ENCODE measurements at places on chromosomes 7 and 10. TPM values are rescaled to one million over a fixed set of nuclear protein-coding genes. Genes with fewer than 3 reads are reported as not detected.

- DNase-seq, result no peak
These were observed 401.9 kb downstream of the PARD3 start for GRCh38 chr10:34413214-34413613.

DNA sequence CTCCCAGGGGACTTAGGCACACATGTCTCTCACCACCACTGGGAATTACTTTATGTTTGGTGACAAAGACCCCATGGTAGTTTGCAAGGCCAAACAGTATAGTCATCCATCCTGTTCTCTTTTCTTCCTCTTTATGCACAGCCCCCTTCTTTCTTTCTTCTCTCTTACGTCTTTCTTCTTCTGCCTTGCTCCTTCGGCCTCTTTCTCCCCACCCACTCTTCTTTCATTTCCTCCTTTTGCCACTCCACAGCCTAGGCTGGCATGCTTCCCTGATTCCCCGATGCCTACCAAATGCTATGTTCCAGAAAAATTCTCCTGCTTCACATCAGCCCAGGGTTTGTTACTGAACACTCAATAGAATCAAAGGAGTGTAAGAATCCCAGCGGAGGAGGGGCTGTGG, 62.4 kb upstream of the MKLN1 start:
- no peak for DNase-seq

EPC1 gene
- 72.7 TPM for total RNA-seq

KIF11 gene
- total RNA-seq, result 2.2 TPM

GRCh38 chr10:30840395-30841050, 191.1 kb downstream of the ZNF438 start:
- DNase-seq, result no peak

RAPGEF5 gene
- 10.1 TPM for total RNA-seq

SPDYE6 gene
- not detected for total RNA-seq

UFSP1 gene
- 3.4 TPM for total RNA-seq

- no peak for DNase-seq
These were observed 84.3 kb upstream of the CACNA2D1 start for GRCh38 chr7:82527851-82528250.

TMEM176A gene
- total RNA-seq, result not detected

INTS1 gene
- total RNA-seq, result 97.6 TPM

PHKG1 gene
- total RNA-seq, result 2.0 TPM

TAS2R3 gene
- 2.8 TPM for total RNA-seq

FOXI2 gene
- total RNA-seq, result not detected

CYP3A7 gene
- total RNA-seq, result not detected

PNLIPRP3 gene
- total RNA-seq, result not detected

PAPOLB gene
- 0.07 TPM for total RNA-seq

RADIL gene
- not detected for total RNA-seq

GRCh38 chr7:40784176-40784575, 649.4 kb downstream of the SUGCT start:
- DNase-seq, result no peak

- no peak for DNase-seq
These were observed 97.8 kb downstream of the AUTS2 start for GRCh38 chr7:69696054-69696591.

DNA sequence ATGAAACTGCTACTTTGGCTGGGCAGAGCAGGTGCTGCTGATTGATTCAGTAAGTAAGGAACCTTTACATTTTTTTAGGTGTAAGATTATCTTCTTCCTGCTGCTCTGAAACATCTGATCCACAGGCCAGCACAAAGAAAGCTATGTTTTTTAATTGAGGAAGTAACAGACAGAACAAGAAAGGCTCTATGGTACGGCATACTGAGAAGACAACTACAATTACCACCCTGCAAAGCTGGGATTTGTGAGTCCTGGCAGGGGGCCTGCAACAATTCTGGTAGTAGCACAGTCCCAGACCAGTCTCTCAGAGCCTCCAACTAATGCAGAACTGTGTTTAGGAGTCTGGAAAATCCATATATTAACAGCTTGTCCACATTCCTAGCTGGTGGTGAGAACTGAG, 103.0 kb upstream of the LRRTM3 start:
- DNase-seq, result no peak

DNA sequence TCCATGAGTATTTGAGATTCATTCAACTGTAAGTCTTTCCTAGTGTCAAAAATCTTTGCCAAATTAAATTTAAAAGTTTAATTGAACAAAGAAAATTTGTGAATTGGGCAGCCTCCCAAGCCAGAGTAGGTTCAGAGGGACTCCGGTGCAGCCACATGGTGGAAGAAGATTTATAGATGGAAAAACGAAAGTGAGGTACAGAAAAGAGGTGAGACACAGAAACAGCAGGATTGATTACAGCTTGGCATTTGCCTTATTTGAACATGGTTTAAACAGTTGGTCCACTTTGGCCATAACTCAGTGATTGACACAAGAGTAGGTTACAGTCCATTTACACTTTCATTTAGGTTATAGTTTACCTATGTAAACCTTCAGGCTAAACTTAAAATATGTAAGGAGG, 465.8 kb downstream of the ARL4A start:
- DNase-seq, result no peak

DNA sequence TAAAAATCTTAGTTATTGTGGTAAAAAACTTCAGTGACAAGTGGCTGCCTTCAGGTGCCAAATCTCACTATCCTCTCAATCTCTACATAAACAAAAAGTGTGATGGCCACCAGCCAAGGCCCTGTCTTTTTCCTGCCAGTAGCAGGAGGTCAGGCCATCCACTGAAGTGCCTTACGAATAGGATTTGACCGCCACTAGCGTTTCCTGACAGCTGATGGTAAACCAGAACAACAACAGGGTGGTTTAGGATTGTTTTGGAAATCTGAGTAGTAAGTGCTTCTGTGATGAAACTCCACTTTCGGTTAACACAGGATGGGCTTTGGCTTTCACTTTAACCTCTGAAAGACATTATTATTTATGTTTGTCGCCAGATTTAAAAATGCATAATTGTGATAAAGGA, 55.7 kb upstream of the OGDHL start:
- DNase-seq, result no peak

GRCh38 chr10:57338823-57339558, 928.7 kb downstream of the IPMK start:
- DNase-seq, result no peak
